ENCODE measurements at places on chromosomes 16 and 17. TPM values are rescaled to one million over a fixed set of nuclear protein-coding genes. Genes with fewer than 3 reads are reported as not detected.

Gene LITAFD
- not detected for total RNA-seq

Gene DOC2A
- total RNA-seq, result 0.22 TPM

Gene PRCD
- total RNA-seq, result 0.65 TPM

Gene CCDC154
- not detected for total RNA-seq

Gene NOTUM
- total RNA-seq, result not detected

Gene TM4SF5
- total RNA-seq, result not detected

Gene ATP2C2
- not detected for total RNA-seq
